ENCODE measurements at places on chromosomes 11 and 22. TPM values are rescaled to one million over a fixed set of nuclear protein-coding genes. Genes with fewer than 3 reads are reported as not detected.
A peak's percentile ranks its signal among the peaks of the same experiment; 100 is the strongest.

TCN2 gene
- 0.88 TPM for polyA plus RNA-seq

DEUP1 gene
- polyA plus RNA-seq: 0.03 TPM

C2CD2L gene
- 2.8 TPM for polyA plus RNA-seq

RSF1 gene
- 20.9 TPM for polyA plus RNA-seq

RFPL1 gene
- polyA plus RNA-seq: not detected

WBP2NL gene
- 0.04 TPM for polyA plus RNA-seq

DNA sequence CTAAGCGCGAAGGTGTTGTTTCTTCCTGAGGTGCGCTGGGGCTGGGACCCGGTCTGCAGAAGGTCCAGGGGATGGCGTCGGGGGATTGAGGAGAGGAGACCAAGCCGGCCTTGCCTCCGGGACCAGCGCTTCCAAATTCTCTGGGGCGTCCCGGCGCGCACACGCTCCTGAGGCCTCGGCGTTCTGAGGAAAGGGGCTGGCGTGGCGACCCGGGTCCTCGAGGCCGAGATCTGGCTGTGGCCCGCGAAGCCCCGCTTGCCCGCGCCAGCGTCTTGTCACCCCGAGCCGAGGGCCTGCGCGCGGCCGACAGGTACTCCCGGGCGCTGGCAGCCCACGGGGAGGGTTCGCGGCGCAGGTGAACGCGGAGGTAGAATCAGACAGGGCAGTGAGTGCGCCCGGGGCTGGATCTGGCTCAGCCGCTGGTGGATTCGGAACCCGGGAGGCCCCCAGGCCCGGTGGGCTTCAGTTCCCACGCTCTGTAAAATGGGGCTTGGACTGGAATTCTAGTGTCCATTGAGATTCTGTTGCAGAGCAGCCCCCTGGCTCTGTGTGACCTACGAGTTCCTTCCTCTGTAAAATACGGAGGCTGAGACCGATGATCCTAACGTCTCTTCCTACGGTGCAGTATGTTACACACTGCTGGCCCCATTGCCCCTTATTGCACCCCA, 14.7 kb downstream of the SSH3 start:
- H3K36me3 ChIP-seq: no peaks in the 10 kb centered on the region
- DNase-seq: no peak
- H3K4me1 ChIP-seq: peaks cover 30% of the 10 kb centered on the region
- H3K27me3 ChIP-seq: no peaks in the 10 kb centered on the region
- peak overlapping the region; percentile 58 for H3K27ac ChIP-seq

DNA sequence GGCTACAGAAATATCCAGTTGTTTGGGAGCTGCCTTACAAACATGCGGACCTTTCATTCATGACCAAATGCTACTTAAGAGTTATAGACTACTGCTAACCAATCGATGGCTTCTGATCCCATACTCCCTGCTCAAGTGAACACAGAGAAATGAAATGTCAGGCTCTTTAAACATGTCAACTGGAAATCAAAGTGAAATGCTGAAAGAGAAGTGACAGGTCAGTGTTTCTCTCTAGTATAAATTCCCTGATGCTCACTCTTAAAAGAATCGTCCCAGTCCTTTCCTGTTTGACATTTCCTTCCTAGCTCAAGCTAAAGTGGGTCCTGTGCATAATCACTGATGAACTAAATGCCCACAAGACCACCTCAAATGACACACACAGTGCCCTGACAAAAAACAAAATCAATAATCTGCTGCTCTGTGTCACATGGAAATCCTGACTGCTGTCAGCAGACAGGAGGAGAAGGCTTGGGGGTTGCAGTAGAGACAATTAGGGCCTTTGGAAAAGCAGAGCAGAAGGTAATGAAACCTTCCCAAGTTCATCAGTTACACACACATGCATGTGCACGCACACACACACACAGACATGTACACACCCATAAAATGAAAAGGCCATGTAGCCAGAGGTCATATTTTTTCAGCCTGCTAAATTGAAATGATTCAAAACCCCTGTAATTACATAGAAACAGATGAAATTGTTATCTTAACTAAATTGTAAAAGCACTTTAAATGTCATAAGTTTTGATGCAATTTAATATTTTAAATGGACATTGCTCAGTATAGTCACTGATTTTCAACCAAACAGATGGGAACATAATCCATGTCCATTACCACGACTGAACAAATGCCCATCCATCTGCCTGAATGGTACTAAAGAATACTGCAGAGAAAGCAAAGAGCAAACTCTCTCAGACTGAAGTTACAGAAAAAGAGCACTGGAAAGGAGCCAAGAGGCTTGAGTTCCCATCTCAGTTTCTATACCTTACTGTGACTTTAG, 330.7 kb downstream of the TTC28 start:
- peaks cover 15% of the 10 kb centered on the region for H3K4me1 ChIP-seq
- no peak overlapping the region for H3K27ac ChIP-seq
- no peaks in the 10 kb centered on the region for H3K36me3 ChIP-seq
- no peak overlapping the region for H3K4me3 ChIP-seq
- H3K27me3 ChIP-seq: no peaks in the 10 kb centered on the region
- no peak for DNase-seq

GRCh38 chr11:11995601-11996000, 12.8 kb downstream of the DKK3 start:
- H3K27ac ChIP-seq: no peak overlapping the region
- H3K4me3 ChIP-seq: no peak overlapping the region
- H3K36me3 ChIP-seq: peaks cover 48% of the 10 kb centered on the region

DNA sequence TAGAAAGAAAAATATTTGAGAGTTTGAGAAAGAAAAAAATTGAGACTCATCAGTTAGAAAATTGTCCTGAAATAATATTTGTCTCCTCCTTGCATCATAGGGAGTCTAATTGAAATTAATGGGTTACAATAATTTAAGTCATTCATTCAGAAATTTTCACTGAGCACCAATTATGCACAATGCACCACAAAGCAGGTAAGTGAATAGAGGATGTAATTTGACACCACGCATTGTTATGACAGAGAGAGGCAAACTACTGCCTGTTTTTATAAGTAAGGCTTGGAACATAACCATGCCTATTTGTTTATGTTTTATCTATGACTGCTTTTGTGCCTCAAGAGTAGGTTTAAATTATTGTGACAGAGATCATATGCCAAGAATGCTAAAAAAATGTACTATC, 537.9 kb upstream of the FAT3 start:
- no peaks in the 10 kb centered on the region for H3K36me3 ChIP-seq
- H3K4me3 ChIP-seq: no peak overlapping the region
- no peaks in the 10 kb centered on the region for H3K4me1 ChIP-seq
- DNase-seq: no peak
- H3K27me3 ChIP-seq: no peaks in the 10 kb centered on the region

- no peak for DNase-seq
- H3K4me1 ChIP-seq: no peaks in the 10 kb centered on the region
- H3K27ac ChIP-seq: no peak overlapping the region
These were observed 7.1 kb downstream of the HRAS start for GRCh38 chr11:528166-528814.

GRCh38 chr11:91023731-91024130, 800.9 kb upstream of the CHORDC1 start:
- no peaks in the 10 kb centered on the region for H3K4me1 ChIP-seq
- no peak for DNase-seq
- no peaks in the 10 kb centered on the region for H3K36me3 ChIP-seq
- no peak overlapping the region for H3K27ac ChIP-seq

DNA sequence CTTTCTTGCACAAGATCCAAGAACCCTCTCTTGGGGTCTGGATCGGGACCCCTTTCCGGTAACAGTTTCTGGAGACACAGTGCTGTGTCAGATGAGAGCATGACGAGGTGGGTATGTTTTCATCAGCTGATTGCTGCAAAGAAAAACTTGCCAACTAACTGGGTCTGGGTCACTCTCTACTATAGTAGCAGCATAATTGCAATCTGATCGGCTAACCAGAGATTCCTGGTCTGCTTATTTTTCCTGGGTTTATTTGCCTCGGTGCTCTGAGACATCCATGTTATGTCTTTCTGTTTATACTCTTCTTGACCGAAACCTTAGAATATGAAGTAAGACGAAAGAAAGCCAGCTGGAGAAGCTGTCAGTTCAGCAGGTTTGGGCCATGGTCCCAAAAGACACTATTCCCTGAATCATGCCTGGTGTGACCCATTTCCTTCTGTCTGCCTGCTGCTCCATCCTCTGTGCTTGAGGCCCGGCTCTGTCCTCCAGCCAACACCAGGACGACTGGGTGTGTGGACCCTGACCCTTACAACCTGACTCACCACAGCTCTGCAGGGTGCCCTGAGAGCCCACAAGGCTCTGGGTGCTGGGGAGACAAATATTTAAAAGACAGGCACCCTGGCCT, 24.1 kb upstream of the CLMP start:
- no peak overlapping the region for H3K4me3 ChIP-seq
- no peak for DNase-seq
- H3K27ac ChIP-seq: no peak overlapping the region
- H3K36me3 ChIP-seq: no peaks in the 10 kb centered on the region
- H3K27me3 ChIP-seq: no peaks in the 10 kb centered on the region

DNA sequence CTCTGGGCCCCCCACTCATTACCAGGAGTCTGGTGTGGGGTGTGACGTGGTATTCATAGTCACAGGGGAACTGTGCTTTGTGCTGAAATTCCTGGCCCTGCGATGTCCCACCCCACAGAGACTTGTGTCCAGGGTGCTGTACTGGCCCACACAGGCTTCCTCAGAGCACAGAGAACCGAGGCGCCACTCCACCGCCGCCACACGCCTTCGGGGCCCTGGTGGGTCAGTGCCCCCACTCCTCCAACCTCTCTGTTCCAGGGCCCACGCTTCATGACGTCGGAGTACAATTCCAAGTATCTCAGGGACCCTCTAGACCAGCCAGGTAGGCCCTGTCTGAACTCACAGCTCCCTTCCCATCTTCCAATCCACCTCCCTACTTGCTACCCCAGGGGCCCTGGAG, 23.5 kb upstream of the LRRC10B start:
- H3K27me3 ChIP-seq: peaks cover 26% of the 10 kb centered on the region
- H3K27ac ChIP-seq: no peak overlapping the region
- peaks cover 4% of the 10 kb centered on the region for H3K4me1 ChIP-seq
- DNase-seq: no peak

DNA sequence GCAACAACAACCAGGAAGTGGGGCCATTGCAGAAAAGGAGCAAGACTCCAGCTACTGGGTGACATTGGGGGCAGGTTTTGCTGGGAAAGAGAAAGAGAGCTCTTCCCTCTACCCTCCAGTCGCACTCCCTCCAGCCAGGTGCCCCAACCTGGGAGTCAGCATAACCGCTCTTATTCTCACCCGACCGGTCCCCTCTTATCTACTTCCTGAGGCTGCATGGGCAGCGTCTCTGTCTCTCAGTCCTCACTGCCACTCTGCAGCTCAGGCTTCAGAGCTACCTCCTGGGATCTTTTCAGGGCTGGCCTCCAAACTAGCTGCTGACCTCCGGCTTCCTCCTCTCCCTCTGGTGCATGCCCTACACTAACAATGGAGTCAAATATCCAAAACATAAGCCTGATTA, 5.1 kb downstream of the ZNF70 start:
- DNase-seq: no peak
- H3K36me3 ChIP-seq: peaks cover 11% of the 10 kb centered on the region
- no peak overlapping the region for H3K4me3 ChIP-seq
- no peak overlapping the region for H3K27ac ChIP-seq
- H3K27me3 ChIP-seq: no peaks in the 10 kb centered on the region

DNA sequence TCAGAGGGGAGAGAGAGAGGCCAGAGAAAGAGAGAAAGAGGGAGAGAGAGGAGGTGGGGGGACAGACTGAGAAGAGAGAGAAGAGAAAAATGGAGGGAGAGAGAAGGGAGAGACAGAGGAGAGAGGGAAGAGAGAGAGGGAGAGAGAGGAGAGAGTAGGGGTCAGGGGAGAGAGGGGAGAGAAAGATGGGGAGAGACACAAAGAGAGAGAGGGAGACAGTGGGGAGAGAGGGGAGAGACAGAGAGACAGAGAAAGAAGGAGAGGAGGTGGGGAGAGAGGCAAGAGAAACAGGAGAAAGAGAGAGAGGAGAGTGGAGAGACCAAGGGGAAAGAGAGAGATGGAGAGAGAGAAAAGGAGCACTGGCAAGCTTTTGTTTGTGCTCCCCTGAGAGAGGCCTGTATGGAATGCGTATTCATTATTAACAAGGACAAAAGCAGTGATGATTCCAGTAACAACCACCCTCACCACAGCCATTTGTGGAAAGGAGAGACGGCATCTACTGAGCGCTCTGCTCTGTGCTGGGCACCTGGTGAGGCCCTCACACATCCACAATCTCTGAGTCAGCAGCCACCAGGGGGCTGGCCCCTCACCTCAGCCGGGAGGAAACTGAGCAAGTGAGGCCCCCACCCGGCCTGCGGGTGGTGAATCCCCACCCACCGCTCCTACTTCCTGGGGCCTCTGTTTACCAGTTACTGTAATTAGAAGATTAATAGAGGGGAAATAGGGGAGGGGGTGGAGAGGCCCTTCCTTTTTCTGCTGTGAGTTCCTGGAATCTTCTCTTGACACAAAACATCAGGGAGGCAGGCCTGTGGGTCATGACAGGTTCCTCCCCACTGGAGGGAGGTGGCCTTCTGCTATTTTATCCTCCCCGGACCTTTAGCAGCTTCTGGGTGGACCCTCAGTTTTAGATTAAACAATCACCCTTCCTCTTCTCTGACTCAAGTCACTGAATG, 14.6 kb upstream of the MIAT start:
- peaks cover 7% of the 10 kb centered on the region for H3K4me1 ChIP-seq
- no peaks in the 10 kb centered on the region for H3K36me3 ChIP-seq
- H3K4me3 ChIP-seq: no peak overlapping the region
- peaks cover 21% of the 10 kb centered on the region for H3K27me3 ChIP-seq
- H3K27ac ChIP-seq: no peak overlapping the region
- DNase-seq: no peak

DNA sequence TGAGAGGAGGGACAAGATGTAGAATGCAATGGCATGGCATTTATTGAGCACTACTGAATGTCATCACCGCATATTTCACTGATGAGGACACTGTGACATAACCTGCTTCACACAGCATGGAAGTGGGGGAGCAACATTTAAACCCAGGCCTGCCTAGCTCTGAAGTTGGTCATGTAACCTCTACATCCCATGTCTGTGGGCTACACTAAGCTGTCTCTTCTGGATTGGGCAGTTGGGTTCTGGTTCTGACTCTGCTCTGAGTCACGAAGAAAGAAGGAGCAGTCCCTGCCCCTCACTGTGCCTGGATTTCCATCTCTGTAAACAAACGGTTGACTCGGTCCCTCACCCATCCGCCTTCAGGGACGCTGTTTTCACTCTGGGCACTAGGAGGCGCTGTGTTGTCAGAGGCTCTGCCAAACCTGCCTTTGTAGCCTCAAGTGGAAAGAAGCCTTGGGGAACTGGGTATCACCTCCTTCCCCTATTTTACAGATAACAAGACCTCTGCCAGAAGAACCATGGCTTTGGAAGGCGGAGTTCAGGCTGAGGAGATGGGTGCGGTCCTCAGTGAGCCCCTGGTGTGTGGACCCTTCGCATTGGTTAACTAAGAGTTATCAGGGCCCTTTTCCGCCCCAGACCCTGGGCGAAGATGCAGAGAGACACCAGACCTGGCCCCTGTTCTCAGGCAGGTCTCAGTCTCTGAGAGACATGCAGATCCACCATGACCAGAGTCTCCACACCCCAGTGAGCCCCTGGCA, 12.7 kb upstream of the ARHGEF17 start:
- H3K4me3 ChIP-seq: no peak overlapping the region
- DNase-seq: no peak
- no peaks in the 10 kb centered on the region for H3K36me3 ChIP-seq
- no peaks in the 10 kb centered on the region for H3K4me1 ChIP-seq

- DNase-seq: no peak
- no peak overlapping the region for H3K4me3 ChIP-seq
- H3K27ac ChIP-seq: no peak overlapping the region
- no peaks in the 10 kb centered on the region for H3K36me3 ChIP-seq
- no peaks in the 10 kb centered on the region for H3K27me3 ChIP-seq
These were observed 2.4 kb upstream of the MUC2 start for GRCh38 chr11:1072116-1072820.

Measured in keratinocyte (primary cell).